ENCODE measurements at places on chromosomes 5 and 9. TPM values are rescaled to one million over a fixed set of nuclear protein-coding genes. Genes with fewer than 3 reads are reported as not detected.

DNA sequence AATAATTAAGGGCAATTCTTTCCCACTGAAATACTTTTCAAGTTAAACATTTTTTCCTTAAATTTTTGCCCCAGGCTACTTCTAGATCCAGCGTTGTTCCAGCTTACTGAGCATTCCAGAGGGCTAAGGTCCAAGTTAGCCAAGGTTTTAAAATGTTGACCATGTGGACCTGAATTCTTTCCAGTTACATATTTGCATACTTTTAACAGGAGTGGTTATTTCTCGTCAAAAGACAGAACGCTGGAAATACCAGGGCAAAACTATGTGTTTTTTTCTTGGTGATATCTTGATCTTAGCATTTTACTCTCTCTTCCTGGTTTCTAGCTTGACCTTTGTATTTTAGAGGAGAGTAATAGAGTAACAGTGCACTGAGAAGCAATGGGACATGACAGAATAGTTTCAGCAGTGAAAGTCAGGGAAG, 32.8 kb downstream of the TMC1 start:
- no peak for DNase-seq
- H3K27me3 ChIP-seq = no peaks in the 10 kb centered on the region
- peaks cover 18% of the 10 kb centered on the region for H3K4me1 ChIP-seq
- no peak overlapping the region for H3K4me3 ChIP-seq
- H3K27ac ChIP-seq = peak overlapping the region; percentile 40
- no peaks in the 10 kb centered on the region for H3K36me3 ChIP-seq

DNA sequence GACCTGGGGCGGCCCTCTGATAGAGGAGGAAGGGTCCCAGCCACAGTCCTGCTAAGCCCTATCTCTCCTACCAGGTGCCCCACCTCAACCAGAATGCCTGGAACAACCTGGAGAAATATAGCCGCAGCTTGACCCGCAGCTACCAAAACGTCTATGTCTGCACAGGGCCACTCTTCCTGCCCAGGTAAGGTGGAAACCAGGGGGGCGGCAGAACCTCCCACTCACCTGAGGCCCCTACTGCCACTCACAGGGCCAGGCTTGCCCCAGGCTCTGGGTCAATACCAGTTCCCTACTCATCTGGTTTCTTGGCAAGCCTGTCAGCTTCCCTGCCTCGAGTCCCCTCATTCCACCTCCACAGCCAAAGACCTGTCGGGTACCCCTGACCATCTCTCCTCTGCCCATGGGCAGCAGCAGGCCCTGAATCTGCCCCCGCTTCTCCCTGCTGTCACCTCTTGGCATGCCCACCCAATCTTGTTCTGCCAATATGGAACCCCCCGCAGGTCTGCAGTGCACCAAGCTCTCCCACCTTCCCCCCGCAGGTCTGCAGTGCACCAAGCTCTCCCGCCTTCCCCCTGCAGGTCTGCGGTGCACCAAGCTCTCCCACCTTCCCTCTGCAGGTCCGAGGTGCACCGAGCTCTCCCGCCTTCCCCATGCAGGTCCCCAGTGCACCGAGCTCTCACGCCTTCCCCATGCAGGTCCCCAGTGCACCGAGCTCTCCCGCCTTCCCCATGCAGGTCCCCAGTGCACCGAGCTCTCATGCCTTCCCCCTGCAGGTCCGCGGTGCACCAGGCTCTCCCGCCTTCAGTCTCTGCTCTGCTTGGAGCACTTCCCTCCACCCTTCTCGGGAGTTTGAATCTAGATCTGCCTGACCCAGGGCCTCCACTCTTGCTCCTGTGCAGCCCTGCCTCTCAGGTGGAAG, 2.6 kb downstream of the ENDOG start:
- peaks cover 38% of the 10 kb centered on the region for H3K36me3 ChIP-seq
- peaks cover 14% of the 10 kb centered on the region for H3K4me1 ChIP-seq
- H3K27me3 ChIP-seq = no peaks in the 10 kb centered on the region
- H3K27ac ChIP-seq = no peak overlapping the region
- no peak for DNase-seq
- H3K4me3 ChIP-seq = no peak overlapping the region

DNA sequence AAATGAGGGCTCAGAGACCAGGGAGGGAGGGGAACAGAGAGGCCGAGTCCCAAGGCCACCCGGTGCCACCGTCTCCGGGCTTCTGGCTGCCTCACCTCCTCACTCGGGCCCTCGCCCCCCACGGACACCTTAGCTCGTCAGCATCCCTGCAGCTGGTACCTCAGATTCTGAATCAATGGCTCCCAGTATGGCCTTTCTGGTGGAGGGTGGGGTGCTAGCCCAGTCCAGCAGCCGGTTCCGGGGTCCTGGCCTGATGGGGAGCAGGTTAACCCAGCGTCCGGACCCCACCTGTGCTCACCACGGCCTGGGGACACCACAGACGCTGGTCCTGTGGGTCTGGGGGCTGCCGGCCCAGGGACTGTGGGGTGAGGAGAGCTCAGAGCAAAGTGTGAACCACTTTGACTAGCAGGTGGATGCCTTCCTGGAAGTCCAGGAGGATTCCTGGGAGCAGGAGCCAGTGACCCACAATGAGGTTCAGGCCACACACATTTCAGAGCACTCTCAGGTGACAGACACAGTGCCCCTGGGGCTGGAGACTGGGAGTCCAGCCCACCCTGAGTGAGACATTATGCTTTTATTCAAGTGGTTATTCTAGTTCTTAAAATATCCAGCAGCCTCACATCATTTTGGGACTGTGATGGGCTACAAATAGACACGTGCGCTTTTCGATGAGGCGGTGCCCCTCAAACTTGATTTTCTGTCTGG, 53.3 kb downstream of the AHRR start:
- H3K27me3 ChIP-seq = no peaks in the 10 kb centered on the region
- no peak overlapping the region for H3K27ac ChIP-seq
- peaks cover 8% of the 10 kb centered on the region for H3K4me1 ChIP-seq
- no peak overlapping the region for H3K4me3 ChIP-seq

BAAT gene
- 1.7 TPM for total RNA-seq

SMARCA2 gene
- 172 TPM for total RNA-seq

GARIN3 gene
- not detected for total RNA-seq

CLIC3 gene
- 42.8 TPM for total RNA-seq
